ENCODE measurements at places on chromosomes 2 and 18.

GRCh38 chr2:237968048-237968862 lies 1.4 kb downstream of the UBE2F start:
- no peak for DNase-seq

GRCh38 chr18:64982414-64983055 lies 768.3 kb upstream of the CDH7 start:
- DNase-seq, result no peak

DNA sequence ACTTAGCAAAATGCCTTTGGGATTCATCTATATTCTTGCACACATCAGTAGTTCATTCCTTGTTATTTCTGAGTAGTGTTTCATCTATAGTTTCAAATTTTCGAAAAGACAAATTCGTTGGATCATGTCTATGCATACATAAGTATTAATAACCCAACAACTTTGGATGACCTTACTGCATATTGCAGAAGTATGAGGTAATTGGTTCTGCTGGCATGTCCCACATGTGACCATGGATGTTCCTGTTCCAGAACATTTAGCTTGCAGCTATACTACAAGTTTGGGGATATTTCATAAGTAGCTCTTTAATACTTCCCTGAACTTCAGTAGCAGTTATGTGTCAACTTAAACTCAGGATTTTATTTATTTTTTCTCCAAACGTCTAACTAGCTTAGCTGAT lies 44.9 kb downstream of the APLF start:
- no peak for DNase-seq

DNA sequence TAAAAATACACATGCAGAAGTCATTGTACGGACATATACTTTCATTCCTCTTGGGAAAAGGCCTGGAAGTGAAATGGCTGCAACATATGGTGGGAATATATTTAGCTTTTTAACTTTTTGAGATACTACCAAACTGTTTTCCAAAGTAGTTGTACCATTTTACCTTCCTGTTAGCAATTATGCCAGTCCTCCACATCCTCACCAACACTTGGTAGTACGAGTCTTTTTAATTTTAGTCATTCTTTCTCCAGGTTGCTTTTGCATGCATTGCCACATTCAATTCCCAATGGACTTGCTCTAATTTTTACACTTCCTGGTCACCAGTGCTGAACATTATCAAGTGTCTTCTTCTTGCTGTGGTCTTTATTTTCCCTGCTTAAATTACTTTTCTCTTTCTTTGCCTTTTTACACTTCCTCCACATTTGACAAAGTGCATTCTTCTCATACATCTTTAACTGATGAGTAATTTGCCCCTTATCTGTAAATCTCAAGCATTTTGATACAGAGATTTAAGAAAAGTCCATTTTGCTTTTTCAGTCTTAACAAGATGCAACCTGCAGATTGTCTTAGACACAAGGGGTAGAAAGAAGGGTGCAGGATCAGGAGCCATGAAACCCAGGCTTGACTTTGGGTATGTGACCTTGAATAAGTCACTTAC lies 14.5 kb downstream of the VIT start:
- no peak for DNase-seq

GRCh38 chr2:216685327-216685875 lies 9.9 kb downstream of the IGFBP5 start:
- no peak for DNase-seq

- DNase-seq, result peak; percentile 37
These were observed 20.6 kb downstream of the EFR3B start for GRCh38 chr2:25062511-25062917.

GRCh38 chr18:59387687-59388565 lies 28.9 kb upstream of the LMAN1 start:
- no peak for DNase-seq

GRCh38 chr2:235506291-235506996 lies 12.6 kb downstream of the AGAP1 start:
- DNase-seq, result peak; percentile 42

DNA sequence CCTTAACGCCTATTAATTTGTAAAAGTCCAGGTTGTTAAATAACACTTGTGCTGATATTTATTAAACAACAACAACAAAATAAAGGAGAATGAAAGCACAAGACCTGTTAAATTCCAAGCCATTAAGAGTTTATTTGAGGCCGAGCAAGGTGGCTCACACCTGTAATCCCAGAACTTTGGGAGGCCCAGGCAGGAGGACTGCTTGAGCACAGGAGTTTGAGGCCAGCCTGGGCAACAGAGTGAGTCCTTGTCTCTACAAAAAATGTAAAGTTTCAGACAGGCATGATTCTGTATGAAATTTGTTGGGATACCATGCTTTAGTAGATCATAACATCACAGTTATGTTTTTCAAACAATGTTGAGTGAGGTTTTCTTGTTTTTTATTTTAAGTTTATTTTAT lies 17.1 kb downstream of the PELI1 start:
- DNase-seq, result no peak

DNA sequence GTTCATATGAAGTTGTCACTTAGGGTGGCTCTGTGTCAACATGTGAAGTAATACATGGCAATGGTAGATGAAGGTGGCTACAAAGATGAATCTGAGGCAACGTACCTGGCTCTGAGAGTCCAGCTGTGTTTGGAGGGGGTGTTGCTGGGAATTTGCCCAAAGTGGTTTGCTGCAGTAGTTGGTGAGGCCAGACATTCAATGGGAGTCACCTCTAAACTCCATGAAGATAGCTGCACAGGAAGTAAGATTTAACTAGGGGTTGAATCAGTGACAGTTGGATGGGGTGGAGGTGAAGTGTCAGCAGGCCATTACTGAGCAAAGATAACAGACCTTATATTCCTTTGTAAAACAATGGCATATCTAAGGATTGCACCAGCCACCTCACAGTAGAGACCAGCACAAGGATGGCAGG lies 71.8 kb downstream of the NUP35 start:
- no peak for DNase-seq

DNA sequence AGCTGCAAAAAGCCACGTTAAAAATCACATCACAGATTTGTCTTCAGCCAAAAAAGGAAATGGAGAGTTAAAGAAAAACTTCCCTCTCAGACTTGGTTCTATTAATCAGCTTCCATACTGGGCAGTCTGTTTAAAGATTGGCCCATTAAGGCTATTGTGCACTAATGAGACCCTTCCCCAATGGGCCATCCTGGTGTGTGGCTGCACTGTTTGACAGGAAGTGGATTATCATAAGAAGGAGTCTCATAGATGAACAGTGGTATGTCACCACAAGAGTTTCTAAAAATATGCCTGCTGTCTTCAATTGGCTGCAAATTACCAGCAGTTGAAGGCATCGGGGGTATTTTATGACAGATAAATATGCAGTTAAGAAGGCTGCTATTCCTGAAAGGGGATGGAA lies 247.6 kb upstream of the THSD7B start:
- no peak for DNase-seq

GRCh38 chr2:144943293-144943941 lies 423.5 kb upstream of the ZEB2 start:
- DNase-seq, result no peak

- DNase-seq, result peak; percentile 74
These were observed 3.9 kb downstream of the BOD1L2 start for GRCh38 chr18:57150828-57151227.

DNA sequence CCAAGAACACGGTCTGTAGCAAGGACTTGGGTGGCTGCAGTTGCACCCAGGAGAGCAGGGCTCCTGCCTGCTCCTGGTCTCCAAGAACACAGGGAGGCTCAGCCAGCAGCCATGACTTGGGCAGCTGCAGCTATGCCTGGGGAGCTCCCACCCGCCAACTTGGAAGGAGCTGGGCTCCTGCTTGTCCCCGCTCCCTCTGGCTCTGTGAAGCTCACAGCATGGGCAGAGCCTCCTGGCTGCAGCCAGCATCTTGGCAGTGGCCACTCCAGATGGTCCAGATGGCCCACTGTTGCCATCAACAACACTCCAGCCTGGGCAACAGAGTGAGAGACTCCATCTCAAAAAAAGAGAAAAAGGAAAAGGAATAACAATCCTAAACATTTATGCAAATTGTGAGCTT lies 5.2 kb downstream of the ZSCAN30 start:
- DNase-seq, result no peak

- DNase-seq, result peak; percentile 89
These were observed 15.2 kb downstream of the FBXO41 start for GRCh38 chr2:73268830-73269685.

DNA sequence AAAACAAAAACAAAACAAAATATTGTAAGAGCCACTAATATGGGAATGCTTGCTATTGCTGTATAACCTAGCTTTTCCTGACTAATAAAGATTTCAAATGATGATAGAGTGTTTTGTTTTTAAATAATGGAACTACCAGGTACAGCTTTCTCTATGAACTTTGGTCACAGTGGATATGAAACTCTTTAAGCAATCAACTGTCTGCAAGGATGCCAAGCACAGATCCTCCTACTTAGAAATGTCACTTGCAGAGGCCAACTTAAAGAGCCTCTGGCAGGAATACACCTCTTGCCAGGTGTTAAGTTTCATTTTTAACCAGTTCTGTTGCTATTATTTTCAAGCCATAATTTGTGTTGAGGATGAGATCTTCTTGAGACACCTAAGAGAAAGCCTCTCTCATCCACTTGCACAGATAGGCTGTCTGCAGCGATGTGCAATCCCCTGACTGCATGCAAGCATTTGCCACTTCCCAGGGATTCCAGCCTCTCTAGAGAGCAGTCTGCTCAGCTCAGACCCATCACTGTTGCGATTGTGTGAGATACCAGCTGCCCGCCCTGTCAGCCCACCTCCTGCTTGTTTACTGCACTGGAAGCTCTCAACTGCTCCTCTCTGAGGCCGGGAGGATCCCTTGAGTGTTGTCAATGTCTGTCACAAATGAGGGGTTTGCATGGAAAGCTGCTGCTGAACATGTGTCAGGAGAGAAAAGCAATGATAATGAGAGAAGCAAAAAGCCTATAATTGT lies 86.1 kb upstream of the SCG2 start:
- DNase-seq, result no peak

DNA sequence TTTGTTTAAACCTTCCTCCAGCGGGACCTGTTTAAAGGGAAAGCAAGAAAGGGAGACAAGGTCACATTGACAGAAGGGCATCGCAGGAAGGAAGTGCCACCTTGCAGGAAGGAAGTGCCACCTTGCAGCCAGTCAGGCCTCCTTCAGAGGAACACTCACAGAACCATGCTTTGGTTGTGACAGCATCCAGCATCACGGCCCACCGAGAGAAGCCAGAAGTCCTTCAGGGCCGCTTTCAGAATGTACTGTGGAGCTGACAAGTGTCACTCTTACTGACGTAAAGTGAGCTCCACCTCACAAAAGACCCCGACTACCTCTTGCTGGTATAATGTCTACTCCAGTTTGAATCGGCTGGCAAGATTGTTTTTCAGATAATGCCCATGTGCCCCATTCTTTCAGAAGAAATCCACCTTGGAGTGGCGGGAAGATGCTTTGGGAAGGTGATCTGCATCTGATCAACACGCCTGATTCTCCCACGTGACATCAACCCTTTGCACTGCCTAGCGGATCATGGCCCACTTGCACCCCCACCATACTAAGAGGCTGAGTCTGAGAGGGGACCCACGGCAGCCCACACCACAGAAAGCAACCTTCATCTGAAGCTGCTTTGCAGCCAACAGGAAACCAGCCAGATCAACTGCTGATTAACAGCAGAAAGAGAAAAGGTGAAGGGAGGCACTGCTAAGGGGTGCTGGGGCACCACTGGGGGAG lies 99.8 kb downstream of the UXS1 start:
- DNase-seq, result no peak

- peak; percentile 97 for DNase-seq
These were observed 591.2 kb downstream of the RNF144A start for GRCh38 chr2:7508296-7508943.

GRCh38 chr2:102048465-102048864 lies 56.7 kb downstream of the IL1R2 start:
- DNase-seq, result no peak

- no peak for DNase-seq
These were observed 4.3 kb upstream of the NAPG start for GRCh38 chr18:10521566-10521965.

- DNase-seq, result no peak
These were observed 108.4 kb upstream of the ITGB6 start for GRCh38 chr2:160308476-160308875.

GRCh38 chr18:43680096-43680495 lies 402.8 kb upstream of the SYT4 start:
- DNase-seq, result no peak

- DNase-seq, result no peak
These were observed 139.1 kb upstream of the SKOR2 start for GRCh38 chr18:47390410-47391024.

- DNase-seq, result no peak
These were observed 20.8 kb downstream of the EIPR1 start for GRCh38 chr2:3356799-3357198.

DNA sequence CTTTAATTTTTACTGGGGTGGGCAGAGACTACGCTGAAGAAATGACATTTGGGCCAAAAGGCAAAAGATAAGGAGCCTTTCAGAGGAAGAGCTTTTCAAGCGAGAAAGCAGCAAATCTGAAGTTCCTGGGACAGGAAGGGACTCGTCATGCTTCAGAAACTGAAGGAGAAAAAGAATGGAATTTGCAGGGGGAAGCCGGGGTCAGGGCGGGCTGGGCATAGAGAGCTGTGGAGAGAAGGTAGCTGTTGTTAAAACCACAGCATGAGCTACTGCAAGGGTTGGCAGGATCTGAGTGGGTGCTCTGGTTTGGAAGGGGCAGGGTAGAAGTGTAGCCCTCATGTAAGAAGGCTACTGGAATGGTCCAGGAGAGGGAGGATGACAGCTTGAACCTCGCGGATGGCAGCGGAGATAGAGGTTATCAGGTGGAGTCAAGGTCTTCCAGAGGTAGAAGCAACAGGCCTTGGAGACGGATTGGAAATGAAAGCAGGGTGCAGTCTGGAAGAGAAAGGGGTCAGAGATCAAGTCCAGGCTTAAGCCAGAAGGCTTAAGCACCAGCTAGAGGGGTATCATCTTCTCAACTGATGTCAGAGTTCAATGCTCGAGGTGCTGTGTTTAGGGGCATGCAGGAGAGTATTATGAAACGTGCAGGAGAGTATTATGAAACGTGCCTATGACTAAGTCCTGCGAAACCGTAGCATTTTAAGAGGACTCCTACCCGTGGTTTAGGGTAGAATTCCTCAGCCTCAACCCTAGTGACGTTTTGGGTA lies 18.9 kb downstream of the ATP8B1 start:
- DNase-seq, result no peak

- no peak for DNase-seq
These were observed 121.2 kb downstream of the DPP4 start for GRCh38 chr2:161952783-161953191.

DNA sequence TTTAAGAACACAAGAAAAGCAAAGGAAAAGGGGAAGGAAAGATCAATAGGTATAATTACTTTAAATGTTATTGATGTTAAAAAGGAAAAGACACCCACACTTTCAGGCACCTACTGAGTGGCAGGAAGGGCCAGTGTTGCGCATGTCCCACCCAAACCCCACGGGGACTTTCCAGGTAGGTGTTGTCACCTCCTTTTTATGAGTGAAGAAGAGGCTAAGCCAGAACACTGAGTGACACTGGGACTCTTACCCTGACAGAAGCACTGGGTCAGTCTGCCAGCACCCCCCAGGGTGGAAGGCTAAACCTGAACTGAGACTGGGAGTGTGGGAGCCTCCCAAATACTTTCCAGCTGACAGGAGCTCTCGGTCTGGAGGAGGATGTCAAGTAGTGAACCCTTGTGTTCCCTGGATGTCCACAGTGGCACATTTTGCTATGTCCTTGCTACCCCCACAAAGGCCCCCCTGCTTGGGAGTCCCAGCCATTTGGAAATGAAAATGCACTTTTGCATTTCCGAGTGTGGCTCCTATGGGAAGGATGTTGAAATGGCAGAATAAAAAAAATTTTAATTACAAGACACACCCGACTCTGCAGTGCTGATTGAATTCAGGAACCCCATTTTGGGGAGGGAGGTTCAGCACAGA lies 90.9 kb upstream of the SMAD2 start:
- DNase-seq, result no peak
